Thoracic aorta (tissue), 2 donors: ENCODE measurements at places on chromosomes 1 and 21. TPM values are rescaled to one million over a fixed set of nuclear protein-coding genes. Genes with fewer than 3 reads are reported as not detected.

DNA sequence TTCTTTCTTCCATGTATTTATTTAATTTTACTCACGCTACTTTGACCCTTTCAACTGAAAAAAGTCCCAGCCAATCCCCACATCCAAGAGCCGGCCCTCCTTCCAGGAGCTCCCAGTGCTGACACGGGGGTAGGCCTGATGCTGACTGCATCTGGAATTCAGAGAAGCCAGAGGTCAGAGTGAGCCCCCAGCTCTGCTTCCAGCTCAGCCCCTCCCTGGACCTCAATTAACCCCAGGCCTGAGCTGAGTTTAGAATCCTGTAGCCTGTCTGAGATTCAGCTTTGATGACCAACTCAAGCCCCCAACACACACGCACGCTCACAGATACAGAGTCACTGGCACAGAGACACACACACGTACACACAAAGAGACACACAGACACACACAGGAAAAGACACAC lies 247.9 kb downstream of the NPHP4 start:
- no peaks in the 10 kb centered on the region for H3K4me1 ChIP-seq
- H3K27me3 ChIP-seq = no peaks in the 10 kb centered on the region
- DNase-seq = no peak
- no peak overlapping the region for H3K4me3 ChIP-seq
- no peak overlapping the region for H3K27ac ChIP-seq

GPA33 gene
- not detected for total RNA-seq

GRCh38 chr1:227884370-227885134 lies 63.2 kb downstream of the WNT9A start:
- H3K36me3 ChIP-seq = no peaks in the 10 kb centered on the region
- H3K4me1 ChIP-seq = peaks cover 19% of the 10 kb centered on the region
- no peak overlapping the region for H3K27ac ChIP-seq
- H3K27me3 ChIP-seq = no peaks in the 10 kb centered on the region
- DNase-seq = no peak

- DNase-seq = no peak
- peak overlapping the region; percentile 46 for H3K4me3 ChIP-seq
- no peaks in the 10 kb centered on the region for H3K36me3 ChIP-seq
Measured at GRCh38 chr1:230113593-230114236, 46.7 kb downstream of the GALNT2 start.

SLC44A3 gene
- total RNA-seq = 2.5 TPM

- H3K4me3 ChIP-seq = no peak overlapping the region
- no peaks in the 10 kb centered on the region for H3K4me1 ChIP-seq
- no peak for DNase-seq
- no peaks in the 10 kb centered on the region for H3K27me3 ChIP-seq
- H3K27ac ChIP-seq = no peak overlapping the region
Measured at GRCh38 chr1:200512191-200512590, 102.4 kb upstream of the ZNF281 start.

C1orf87 gene
- 1.5 TPM for total RNA-seq

GRCh38 chr1:56223968-56224367 lies 355.4 kb downstream of the PLPP3 start:
- H3K27ac ChIP-seq = no peak overlapping the region
- H3K4me3 ChIP-seq = no peak overlapping the region
- no peaks in the 10 kb centered on the region for H3K36me3 ChIP-seq
- no peak for DNase-seq
- no peaks in the 10 kb centered on the region for H3K4me1 ChIP-seq
- no peaks in the 10 kb centered on the region for H3K27me3 ChIP-seq

DNA sequence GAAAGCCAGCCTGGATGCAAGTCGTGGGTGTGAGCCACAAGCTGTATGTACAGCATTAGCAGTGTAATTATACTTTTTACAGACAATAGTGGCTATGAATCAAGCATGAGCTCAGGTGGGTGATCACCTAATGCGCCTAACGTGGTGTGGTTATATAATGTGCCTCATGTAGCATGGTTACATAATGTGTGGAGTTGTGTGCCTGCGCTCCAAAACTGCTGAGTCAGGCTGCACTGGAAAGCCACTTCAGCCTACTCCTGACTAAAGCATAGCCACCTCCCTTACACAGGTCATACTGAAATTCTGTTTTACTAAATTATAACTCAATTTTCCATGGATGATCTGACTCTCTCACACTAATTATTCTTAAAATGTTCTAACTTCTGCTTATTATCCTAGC lies 69.8 kb downstream of the KCNT2 start:
- no peaks in the 10 kb centered on the region for H3K27me3 ChIP-seq
- no peak overlapping the region for H3K27ac ChIP-seq
- H3K4me3 ChIP-seq = no peak overlapping the region

DNA sequence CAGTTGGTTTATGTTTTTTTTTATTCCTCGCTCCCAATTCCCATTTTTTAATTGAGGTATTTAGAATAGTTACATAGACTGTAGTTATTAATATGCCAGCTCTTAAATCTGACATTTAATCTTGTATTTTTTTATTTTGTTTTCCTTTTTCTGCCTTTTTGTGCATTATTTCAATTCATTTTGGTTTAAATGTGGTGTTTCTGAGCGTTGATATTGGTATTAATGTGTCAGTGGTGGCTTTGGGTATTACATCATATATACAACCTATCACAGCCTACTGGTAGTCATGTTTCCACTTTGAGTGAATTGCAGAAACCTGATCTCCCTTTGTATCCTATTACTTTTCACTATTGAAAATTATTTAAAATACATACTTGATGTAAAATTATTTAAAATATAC lies 1027.3 kb downstream of the KCNT2 start:
- H3K4me3 ChIP-seq = no peak overlapping the region
- no peaks in the 10 kb centered on the region for H3K4me1 ChIP-seq
- no peak for DNase-seq
- H3K27me3 ChIP-seq = no peaks in the 10 kb centered on the region

DNA sequence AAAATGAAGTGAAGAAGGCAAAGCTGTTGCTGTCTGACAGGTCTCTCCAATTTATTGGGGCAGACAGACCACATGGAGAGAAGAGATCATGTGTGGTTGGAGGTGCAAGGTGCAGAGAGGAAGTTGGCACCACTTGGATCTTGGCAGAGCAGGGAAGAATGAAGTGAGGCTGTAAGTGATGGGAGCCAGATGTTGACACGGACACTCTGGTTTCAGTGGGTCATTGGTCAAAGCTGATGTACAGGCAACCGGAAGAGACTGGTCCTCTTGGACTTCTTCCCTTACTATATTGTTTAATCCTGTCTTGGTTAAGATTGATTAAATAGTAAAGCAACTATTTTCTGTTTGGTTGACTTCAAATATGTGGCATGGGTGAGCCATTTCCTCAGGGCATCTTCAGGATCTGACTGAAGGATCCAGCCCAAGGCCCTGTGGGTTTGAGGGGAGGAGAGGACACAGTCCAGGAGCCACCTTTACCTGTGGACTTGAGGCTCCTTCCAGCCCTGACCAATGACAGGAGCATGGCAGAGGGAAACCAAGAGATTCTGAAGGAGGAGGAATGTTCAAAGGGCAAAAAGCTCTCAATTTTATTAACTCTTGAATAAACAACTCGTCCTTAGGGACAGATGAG lies 49.4 kb downstream of the NENF start:
- no peaks in the 10 kb centered on the region for H3K36me3 ChIP-seq
- no peak for DNase-seq
- H3K4me1 ChIP-seq = peaks cover 51% of the 10 kb centered on the region
- peak overlapping the region; percentile 27 for H3K27ac ChIP-seq
- no peaks in the 10 kb centered on the region for H3K27me3 ChIP-seq

FMO1 gene
- total RNA-seq = not detected

DNA sequence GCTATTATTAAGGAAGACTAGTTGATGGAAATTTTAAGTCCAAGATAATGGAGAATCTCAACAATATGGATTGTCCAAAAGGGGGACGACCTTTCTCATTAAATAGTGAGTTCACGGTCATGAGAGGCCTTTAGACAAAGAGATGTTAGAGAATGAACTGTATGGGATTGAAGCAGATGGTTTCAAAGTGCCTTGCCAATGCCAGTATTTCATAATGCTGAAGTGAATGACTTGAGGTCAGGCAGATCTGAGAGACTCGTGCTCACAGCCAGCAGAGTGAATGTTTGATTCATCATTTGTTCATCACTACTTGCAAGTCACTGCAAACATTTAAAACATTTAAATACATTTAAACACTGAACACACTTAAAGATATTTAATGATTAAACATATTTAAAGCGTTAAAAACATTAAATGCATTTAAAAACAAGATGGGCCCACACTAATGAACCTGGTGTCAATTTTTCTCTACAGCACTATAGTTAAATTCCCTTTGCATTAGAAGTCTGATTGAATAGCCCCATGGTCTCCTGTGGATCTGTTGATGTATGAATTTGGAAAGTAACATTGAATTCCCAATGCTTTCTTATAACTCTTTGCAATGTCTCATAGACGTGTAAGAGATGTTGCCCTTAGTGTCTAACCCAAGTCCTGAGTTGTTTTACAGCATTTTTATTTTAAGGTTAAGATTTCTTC lies 80.7 kb downstream of the TGFB2 start:
- no peak overlapping the region for H3K4me3 ChIP-seq
- no peaks in the 10 kb centered on the region for H3K4me1 ChIP-seq
- H3K27me3 ChIP-seq = no peaks in the 10 kb centered on the region

GRCh38 chr1:65820983-65821382 lies 28.3 kb downstream of the PDE4B start:
- H3K27me3 ChIP-seq = no peaks in the 10 kb centered on the region
- no peak overlapping the region for H3K4me3 ChIP-seq
- no peaks in the 10 kb centered on the region for H3K36me3 ChIP-seq
- no peak overlapping the region for H3K27ac ChIP-seq
- H3K4me1 ChIP-seq = no peaks in the 10 kb centered on the region

OR2L3 gene
- total RNA-seq = not detected

FCRL6 gene
- total RNA-seq = not detected

- no peaks in the 10 kb centered on the region for H3K4me1 ChIP-seq
- H3K27ac ChIP-seq = no peak overlapping the region
- DNase-seq = no peak
- no peak overlapping the region for H3K4me3 ChIP-seq
- no peaks in the 10 kb centered on the region for H3K36me3 ChIP-seq
Measured at GRCh38 chr1:110513511-110513910, 5.5 kb downstream of the KCNA10 start.

GRCh38 chr1:70462611-70463010 lies 51.5 kb downstream of the CTH start:
- H3K36me3 ChIP-seq = no peaks in the 10 kb centered on the region
- H3K4me1 ChIP-seq = no peaks in the 10 kb centered on the region
- no peak overlapping the region for H3K4me3 ChIP-seq
- no peak overlapping the region for H3K27ac ChIP-seq
- H3K27me3 ChIP-seq = no peaks in the 10 kb centered on the region

GRCh38 chr1:244760471-244760870 lies 75.0 kb upstream of the COX20 start:
- peaks cover 6% of the 10 kb centered on the region for H3K27me3 ChIP-seq
- H3K36me3 ChIP-seq = no peaks in the 10 kb centered on the region
- H3K4me3 ChIP-seq = no peak overlapping the region
- H3K27ac ChIP-seq = no peak overlapping the region

DNA sequence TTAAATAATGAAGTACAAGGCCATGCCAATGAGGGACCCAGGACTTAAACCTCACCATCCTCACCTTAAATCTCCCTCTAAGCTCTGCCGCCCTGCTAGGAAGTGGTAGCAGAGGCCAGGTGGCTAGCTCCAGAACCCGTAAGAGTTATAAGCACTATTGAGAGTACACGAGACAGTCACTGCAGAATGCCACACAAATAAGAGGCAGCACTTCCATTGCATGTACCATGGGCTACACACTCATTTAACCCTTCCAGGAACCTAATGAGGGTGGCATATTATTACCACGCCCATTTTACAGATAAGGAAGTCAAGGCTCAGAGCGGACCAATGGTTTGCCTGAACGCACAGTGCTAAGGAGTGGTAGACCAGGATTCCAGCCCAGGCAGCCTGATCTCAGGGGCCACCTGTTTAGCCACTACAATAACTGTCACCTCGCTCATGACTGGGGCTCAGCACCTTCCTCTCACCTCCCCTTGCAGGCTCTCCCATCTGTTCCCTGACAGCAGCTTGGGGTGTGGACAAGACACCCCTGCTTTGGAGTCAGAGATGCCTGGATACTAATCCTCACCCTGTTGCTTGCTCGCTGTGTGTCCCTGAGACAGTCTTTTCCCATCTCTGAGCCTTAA lies 54.8 kb upstream of the ID3 start:
- H3K4me1 ChIP-seq = no peaks in the 10 kb centered on the region
- no peak overlapping the region for H3K4me3 ChIP-seq
- no peak for DNase-seq
- no peak overlapping the region for H3K27ac ChIP-seq
- H3K27me3 ChIP-seq = no peaks in the 10 kb centered on the region

DNA sequence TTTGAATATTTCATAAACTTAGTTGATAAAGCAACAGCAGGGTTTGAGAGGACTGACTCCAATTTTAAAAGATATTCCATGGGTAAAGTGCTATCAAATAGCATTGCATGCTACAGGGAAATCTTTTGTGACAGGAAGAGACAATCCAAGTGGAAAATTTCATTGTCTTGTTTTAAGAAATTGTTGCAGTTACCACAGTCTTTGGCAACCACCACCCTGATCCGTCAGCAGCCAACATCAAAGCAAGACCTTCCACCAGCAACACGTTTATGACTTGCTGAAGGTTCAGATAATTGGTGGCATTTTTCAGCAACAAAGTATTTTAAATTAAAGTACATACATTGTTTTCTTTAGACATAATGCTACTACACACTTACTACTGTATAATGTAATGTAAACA lies 47.8 kb downstream of the ADGRL4 start:
- DNase-seq = no peak
- H3K27me3 ChIP-seq = no peaks in the 10 kb centered on the region
- no peaks in the 10 kb centered on the region for H3K4me1 ChIP-seq
- H3K36me3 ChIP-seq = no peaks in the 10 kb centered on the region
- H3K27ac ChIP-seq = no peak overlapping the region

CLDN8 gene
- not detected for total RNA-seq

GRCh38 chr1:205593967-205594366 lies 37.8 kb downstream of the ELK4 start:
- H3K27ac ChIP-seq = no peak overlapping the region
- DNase-seq = no peak
- H3K4me3 ChIP-seq = no peak overlapping the region

DNA sequence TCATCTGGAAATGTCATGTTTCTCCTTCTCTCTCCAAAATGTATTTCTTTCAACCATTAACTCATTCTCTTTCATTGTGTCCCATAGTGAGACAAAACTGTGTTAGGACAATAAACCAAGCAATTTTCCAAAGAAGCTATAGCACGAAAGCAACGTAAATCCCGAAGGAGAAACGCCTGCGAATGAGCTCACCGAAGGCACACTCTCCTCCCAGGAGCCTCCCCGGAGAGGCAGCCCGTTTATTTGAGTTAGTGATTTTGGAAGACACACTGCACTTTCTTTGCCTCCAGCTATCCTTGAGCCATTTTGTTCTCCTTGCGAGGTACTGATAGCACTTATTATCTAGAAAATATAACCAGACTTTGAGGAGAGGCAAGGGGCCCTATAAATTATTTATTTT lies 41.2 kb downstream of the RSPH1 start:
- DNase-seq = no peak
- H3K27ac ChIP-seq = no peak overlapping the region

HLX gene
- 33.5 TPM for total RNA-seq
